Keratinocyte (primary cell): ENCODE measurements at places on chromosomes 4 and X. TPM values are rescaled to one million over a fixed set of nuclear protein-coding genes. Genes with fewer than 3 reads are reported as not detected.

GRCh38 chr4:77002321-77003107 is 53.0 kb downstream of the SEPTIN11 start:
- H3K4me3 ChIP-seq, result no peak overlapping the region
- H3K4me1 ChIP-seq, result peaks cover 16% of the 10 kb centered on the region
- peaks cover 19% of the 10 kb centered on the region for H3K36me3 ChIP-seq
- no peak for DNase-seq
- H3K27ac ChIP-seq, result no peak overlapping the region
- no peaks in the 10 kb centered on the region for H3K27me3 ChIP-seq

The LANCL3 gene
- polyA plus RNA-seq, result 0.46 to 0.97 TPM (median 0.88 TPM) in 3 replicates

DNA sequence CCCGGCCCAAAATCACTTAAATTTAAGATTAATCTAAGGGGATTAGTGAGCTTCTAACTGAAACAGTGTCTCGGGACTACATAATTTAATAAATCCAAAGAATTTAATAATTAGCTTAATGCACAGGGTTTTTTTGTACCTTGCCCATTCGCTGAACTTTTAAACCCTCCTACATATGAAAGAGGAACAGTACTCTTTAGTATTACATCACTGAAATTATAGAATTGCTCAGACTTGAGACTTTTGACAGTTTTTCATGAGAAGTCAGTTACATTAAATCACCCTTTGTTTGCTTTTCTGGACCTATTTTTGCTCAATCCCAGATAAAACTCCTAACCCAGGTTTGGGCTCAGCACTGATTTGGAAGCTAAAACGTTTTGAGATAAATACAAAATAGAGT is 2.4 kb upstream of the TADA2B start:
- no peak overlapping the region for H3K4me3 ChIP-seq
- no peak overlapping the region for H3K27ac ChIP-seq
- H3K36me3 ChIP-seq, result no peaks in the 10 kb centered on the region
- no peaks in the 10 kb centered on the region for H3K27me3 ChIP-seq

DNA sequence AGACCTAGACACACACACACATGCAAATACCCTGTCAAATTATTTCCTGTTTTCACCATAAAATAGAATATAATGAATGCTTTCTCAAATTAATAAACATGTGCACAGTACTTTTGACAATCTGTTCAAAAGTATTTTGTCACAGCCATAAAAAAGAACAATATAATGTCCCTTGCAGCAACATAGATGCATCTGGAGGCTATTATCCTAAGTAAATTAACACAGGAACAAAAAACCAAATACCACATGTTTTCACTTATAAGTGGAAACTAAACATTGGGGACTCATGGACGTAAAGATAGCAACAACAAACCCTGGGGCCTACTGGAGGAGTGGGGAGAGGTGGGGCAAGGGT is 15.5 kb downstream of the RAB40A start:
- no peaks in the 10 kb centered on the region for H3K27me3 ChIP-seq
- no peak overlapping the region for H3K4me3 ChIP-seq
- H3K27ac ChIP-seq, result no peak overlapping the region
- H3K4me1 ChIP-seq, result peaks cover 6% of the 10 kb centered on the region
- no peak for DNase-seq

GRCh38 chr4:109319156-109319555 is 16.7 kb upstream of the COL25A1 start:
- no peak overlapping the region for H3K4me3 ChIP-seq
- no peaks in the 10 kb centered on the region for H3K27me3 ChIP-seq
- no peak for DNase-seq
- H3K36me3 ChIP-seq, result no peaks in the 10 kb centered on the region

The AREG gene
- 789 to 1,566 TPM (median 1,110 TPM) in 3 replicates for polyA plus RNA-seq
